ENCODE measurements at places on chromosomes 5 and 9.

GRCh38 chr9:125683486-125683885 is 23.5 kb downstream of the MAPKAP1 start:
- DNase-seq = no peak

DNA sequence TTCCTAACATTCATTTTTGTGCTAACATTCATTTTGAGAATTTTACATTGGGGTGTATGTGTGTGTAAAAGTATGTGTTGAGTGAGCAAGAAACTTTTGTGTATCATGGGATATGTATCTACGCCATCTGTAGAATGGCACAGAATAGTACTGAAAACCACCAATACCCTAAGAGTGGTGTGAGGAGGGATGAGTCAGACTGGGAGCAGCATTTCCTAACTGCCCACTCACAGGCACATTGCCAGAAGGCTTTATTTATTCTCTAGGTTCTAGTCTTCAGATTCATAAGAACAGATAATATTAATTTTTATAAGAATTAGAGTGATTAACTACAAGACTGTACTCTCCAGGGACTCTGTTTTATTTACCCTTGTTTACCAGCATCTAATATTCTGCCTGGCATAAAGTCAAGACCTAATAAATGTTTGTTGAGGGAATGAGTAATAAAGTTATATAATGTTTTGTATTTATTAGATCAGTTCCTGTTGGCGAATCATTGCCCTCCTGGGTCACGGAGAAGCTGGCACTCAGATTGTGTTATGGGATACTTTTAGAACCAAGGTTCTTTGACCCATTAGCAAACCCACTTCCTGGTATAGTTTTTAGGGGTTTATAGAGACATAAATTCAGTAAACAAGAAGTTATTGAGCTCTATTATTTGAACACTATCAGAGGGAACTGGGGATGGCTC is 159.1 kb upstream of the PPP2R2B start:
- no peak for DNase-seq

DNA sequence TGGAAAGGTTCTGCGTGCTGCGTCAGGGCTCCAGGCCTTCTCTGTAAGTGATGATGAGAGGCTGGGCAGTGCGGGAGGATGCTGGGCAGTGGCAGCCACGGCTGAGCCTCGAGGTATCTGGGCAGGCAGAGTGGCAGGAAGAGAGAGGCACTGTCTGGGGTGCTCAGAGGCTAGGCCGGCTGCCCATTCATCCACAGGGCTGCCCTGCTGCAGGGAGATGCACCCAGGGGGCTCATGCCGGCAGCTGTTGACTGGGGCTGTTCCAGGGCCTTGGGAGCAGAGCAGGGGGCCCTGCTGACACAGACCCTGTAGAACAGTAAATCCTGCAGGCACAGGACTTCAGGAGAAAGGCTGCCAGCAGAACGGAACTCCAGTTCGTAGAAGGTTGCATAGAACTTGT is 88.8 kb downstream of the BOD1 start:
- DNase-seq = no peak

- DNase-seq = no peak
Measured at GRCh38 chr5:27171761-27172261, 133.4 kb upstream of the CDH9 start.

GRCh38 chr9:134783699-134784039 is 96.9 kb upstream of the FCN2 start:
- DNase-seq = no peak

GRCh38 chr9:110936719-110937452 is 101.4 kb downstream of the LPAR1 start:
- DNase-seq = no peak
